MG63 (cell line): ENCODE measurements at places on chromosomes 2 and 18. TPM values are rescaled to one million over a fixed set of nuclear protein-coding genes. Genes with fewer than 3 reads are reported as not detected.

The FAM228B gene
- 1.4 and 2.4 TPM in 2 replicates for total RNA-seq

The POMC gene
- total RNA-seq: not detected in 2 replicates

DNA sequence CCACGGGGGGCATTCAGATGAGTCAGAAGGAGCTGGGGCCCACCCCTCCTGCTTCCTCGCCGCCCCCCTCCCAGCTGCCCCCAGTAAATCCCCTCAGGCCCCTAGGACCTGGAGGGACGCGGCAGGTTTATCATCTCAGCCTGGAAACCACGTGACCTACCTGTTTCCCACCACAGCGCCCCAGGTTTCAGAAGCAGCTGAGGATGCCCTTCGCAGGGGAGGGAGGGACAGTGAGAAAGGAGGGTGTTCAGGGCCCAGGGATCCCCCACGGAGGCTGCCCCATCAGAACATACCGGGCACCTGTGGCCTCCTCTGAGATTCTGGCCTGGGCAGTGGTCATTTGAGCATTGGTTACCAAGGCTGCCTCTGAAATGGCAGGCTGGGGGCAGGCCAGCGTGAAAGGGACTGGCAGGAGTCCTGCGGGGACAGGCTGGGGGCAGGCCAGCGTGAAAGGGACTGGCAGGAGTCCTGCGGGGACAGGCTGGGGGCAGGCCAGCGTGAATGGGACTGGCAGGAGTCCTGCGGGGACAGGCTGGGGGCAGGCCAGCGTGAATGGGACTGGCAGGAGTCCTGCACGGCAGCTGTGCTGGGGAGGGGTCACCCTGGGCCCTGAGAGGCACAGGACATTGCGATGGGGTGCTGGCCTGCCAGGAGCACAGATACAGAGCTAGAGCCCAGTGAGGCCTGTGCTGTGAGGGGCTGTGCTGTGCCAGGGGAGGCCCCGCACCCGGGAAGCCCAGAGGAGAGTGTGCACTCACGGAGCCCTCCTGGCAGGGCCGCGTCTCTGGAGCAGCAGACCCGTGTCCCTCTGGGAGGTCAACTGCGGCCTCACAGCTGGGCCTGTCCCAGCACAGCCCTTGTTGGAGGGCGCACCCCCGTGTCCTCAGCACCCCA is 1.6 kb downstream of the NEU4 start:
- DNase-seq: no peak

The EPAS1 gene
- total RNA-seq: 27.6 and 46.1 TPM in 2 replicates

The POTEC gene
- not detected in 2 replicates for total RNA-seq

GRCh38 chr2:86020984-86021383 is 84.7 kb downstream of the POLR1A start:
- no peak for DNase-seq

GRCh38 chr2:54591551-54591950 is 131.9 kb upstream of the EML6 start:
- no peak for DNase-seq

- no peak for DNase-seq
These were observed 96.3 kb downstream of the PRPF40A start for GRCh38 chr2:152620985-152621384.

- DNase-seq: no peak
These were observed 570.7 kb downstream of the PLCL1 start for GRCh38 chr2:198375083-198375410.

- DNase-seq: no peak
These were observed 50.1 kb downstream of the UBR3 start for GRCh38 chr2:169877398-169877797.

GRCh38 chr2:21939967-21940366 is 816.2 kb downstream of the TDRD15 start:
- no peak for DNase-seq

The LOXL3 gene
- 17.8 and 22.9 TPM in 2 replicates for total RNA-seq

DNA sequence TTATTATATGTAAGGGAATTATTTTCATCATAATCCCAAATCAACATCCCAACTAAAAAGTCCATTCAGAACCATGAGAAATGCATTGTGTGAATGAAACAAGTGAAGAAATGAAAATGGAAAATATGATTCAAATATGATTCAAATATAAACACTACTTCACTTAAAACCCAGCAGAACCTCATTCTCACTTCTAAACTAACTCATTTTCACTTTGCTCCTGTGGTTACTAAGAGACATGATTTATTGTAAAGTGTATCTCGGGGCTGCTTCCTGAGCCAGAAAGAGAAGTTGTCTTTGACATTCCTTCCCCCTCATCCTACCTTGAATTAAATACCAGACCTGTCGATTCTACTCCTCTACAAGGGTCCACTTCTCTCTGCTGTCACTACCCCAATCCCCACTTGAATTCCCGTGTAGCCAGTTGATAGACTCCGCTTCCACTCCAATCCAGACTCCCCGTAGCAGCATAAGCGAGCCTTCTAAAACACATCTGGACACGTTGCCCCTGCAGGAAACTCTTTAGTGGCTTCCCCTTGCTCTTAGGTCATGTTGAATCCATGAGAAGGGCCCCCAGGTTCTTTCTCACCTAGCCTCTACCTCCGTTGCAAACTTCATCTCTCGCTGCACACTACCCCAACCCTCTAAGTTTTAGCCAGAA is 697.0 kb upstream of the ID2 start:
- DNase-seq: no peak

- no peak for DNase-seq
These were observed 52.0 kb upstream of the CELF4 start for GRCh38 chr18:37617623-37618022.

DNA sequence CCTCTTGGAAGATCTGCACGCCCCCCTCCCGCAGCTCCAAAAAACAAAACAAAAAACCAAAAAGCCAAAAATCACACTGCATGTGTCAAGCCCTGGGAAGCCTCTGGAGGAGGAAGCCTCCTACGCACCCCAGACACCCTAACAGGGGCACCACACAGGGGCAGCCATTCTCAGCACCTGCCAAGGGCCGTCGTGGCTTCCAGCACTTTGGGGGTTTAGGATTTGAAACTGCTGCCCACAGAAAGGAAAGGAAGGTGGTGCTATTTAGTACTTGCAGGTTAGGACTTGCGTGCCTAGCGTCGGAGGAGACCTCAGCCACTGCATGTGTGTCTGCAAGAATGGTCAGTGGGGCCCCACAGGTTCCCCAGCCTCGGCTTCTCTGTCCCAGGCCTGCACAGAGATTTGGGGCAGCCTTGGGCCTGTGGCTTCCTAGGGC is 419 bp upstream of the GPR55 start:
- DNase-seq: no peak

DNA sequence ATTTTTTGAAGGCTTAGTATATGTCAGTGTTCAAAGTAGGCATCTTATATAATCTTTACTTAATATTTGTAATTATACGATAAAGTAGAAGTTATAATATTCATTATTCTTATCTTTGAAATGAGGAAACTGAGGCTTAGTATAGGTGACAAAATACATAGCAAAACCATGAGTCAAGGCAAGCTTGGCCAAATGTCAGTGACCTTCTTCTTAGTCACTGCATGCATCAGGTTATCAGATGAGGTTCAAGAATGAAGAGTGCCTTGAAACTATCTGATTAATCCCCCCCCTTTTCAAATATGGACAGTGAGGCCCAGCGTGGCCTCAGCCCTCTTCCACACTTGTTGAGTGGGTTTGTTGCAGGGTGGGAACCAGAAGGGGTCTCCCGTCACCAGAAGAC is 59.3 kb downstream of the PMAIP1 start:
- no peak for DNase-seq

The HAT1 gene
- 51.3 and 118 TPM in 2 replicates for total RNA-seq

The BMPR2 gene
- 9.1 and 9.4 TPM in 2 replicates for total RNA-seq

GRCh38 chr2:16824472-16824871 is 158.8 kb upstream of the CYRIA start:
- no peak for DNase-seq

GRCh38 chr2:95273566-95274290 is 521 bp upstream of the PROM2 start:
- no peak for DNase-seq

The HOXD13 gene
- 3.4 and 5.4 TPM in 2 replicates for total RNA-seq

GRCh38 chr2:28615706-28616105 is 119.8 kb downstream of the PLB1 start:
- no peak for DNase-seq

DNA sequence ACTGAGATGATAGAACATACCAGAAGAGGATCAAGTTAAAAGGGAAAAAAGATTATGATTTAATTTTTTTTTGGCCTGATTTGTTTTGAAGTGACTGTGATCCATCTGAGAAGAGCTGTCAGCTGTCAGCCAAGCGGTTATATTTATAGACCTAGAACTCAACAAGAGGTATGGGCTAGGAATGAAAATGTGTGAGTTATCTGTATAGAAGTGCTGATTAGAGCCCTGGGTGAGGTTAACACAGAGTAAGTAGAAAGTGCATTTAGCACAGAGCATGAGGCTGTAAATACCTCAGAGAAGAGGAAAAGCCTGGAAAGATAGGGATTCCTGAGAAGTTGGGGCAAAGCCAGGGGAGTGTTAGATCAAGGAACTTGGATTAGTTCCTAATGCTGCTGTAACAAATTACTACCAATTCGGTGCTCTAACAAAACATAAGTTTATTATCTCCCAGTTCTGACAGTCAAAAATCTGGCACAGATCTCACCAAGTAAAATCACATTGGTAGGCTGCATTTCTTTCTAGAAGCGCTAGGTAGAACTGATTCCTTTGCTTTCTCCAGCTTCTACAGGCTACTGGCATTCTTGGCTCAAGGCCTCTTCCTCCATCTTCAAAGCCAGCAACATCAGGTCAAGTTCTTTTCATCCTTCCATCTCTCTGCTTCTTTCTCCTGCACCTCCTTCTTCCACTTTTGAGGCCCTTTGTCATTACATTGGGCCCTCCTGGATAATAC is 197.4 kb upstream of the SPHKAP start:
- no peak for DNase-seq

The DSG2 gene
- total RNA-seq: 8.8 and 12.7 TPM in 2 replicates

DNA sequence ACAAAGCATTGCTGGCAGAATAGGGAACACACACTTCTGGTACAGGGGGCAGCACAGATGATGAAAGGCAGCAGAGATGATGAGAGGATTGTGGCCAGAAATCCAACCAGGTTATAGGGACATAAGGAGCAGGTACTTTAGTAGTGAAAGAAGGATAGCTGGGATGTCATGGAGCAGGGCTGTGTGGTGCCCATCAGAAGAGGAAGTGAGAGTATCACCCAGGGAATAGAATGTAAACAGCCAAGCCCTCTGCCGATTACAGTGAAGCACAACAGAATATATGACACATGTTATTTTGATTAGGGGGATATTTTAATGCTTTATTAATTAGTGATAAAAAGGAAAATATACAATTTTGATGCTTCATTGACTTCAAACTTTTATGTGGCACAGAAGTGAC is 883.4 kb upstream of the CDH2 start:
- DNase-seq: no peak

The EGR4 gene
- total RNA-seq: not detected in 2 replicates

DNA sequence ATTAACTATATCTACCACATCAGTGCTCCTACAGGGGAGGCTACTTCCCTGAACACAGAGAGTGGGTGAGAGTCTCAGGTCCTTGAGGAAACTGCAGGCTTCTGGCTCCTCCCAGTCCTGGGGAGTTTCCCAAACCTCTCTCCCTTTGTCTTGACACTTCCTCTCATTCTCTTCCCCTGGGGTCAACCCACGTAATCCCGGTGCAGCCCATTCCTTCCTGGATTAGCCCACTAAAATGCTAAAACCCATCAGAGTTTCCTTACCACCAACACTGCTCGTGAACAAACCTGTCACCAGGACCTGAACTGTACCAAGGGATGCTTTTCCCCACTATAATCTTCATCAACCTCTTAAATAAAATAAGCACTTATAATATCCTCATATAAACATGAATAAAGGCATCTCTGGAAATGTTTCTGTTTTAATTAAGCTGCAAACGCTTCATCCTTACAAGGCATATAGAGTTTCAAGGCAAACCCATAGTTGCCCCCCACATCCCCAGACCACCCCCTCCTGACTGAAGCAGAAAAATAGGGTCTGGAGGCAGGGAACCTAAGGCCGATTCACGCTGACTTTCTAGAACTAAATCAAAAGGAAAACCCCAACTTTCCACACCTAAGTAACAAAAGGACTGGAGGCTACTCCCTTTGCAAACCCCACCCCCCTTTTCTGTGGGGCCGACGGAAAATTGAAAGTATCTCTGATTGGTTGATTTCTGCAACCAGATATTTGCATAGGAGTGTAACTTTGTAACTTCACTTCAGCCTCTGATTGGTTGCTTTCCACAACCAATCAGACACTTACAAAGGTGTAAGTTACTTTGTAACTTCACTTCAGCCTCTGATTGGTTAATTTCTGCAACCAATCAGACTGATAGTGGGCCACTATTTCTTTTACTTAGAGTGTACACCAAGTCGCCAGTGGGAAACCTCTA is 19.0 kb downstream of the TMSB10 start:
- DNase-seq: peak; percentile 67

The TCF4 gene
- total RNA-seq: 20.3 and 43.1 TPM in 2 replicates

DNA sequence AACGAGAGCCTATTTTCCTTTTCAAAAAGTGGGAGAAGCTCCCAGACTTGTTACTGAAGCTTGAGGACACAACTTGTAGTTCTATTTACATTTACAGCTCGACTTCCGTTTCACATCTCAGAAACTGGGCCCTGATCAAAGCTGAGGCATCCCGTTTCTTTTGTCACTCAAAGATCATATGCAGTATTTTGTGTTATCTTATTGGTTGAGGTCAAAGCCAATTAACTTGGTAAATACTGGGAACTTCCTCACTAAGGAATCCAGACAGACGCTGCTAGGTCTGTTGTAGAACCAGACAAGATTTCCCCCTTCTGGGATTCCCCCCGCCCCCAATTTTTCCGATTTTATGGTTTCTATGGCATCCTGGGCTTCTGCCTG is 50.3 kb downstream of the TSN start:
- DNase-seq: no peak

The IKZF2 gene
- 2.5 and 5.2 TPM in 2 replicates for total RNA-seq

The PSMA8 gene
- total RNA-seq: 0.23 TPM in 1 of 2 replicates, not detected in the other

- no peak for DNase-seq
These were observed 231.7 kb downstream of the GBX2 start for GRCh38 chr2:235936493-235936892.

The EML6 gene
- total RNA-seq: 0.52 TPM in 1 of 2 replicates, not detected in the other

DNA sequence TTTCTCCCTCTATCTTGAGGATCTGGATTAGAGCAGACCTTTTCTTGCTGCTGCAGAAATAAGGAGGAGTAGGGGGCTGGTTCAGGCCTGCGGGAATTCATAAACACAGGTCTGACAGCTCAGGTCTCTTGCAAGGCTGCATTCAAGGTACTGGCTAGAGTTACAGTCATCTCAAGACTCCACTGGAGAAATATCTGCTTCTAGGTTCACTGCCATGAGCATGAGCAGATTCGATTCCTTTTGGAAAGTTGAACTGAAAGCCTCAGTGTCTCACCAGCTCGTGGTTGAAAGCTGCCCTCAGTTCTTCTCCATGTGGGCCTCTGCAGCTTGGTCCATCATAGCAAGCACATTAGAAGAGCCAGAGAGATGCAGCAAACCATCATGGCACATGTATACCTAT is 124.4 kb upstream of the SETBP1 start:
- no peak for DNase-seq

DNA sequence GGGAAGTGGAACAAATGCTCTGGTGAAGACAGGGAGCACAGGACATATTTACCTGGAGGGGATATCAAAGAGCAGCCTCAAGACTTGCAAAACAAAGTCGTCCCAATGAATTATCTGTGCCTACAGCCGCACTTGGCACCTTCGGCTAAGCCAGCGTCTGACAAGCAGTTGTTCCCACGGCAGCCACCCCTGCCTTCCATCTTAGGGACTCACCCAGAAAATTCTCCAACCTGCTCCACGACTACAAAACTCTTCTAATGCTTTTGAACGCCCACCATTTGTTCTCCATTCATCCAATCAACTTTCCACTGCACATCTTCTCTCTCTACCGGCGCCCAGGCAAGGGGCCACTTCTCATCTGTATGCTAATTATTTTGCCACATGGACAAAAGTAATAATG is 7.0 kb downstream of the MYT1L start:
- no peak for DNase-seq
